ENCODE measurements at places on chromosomes 6 and 20.

GRCh38 chr6:14384175-14384949 is 266.8 kb downstream of the CD83 start:
- no peak for DNase-seq

DNA sequence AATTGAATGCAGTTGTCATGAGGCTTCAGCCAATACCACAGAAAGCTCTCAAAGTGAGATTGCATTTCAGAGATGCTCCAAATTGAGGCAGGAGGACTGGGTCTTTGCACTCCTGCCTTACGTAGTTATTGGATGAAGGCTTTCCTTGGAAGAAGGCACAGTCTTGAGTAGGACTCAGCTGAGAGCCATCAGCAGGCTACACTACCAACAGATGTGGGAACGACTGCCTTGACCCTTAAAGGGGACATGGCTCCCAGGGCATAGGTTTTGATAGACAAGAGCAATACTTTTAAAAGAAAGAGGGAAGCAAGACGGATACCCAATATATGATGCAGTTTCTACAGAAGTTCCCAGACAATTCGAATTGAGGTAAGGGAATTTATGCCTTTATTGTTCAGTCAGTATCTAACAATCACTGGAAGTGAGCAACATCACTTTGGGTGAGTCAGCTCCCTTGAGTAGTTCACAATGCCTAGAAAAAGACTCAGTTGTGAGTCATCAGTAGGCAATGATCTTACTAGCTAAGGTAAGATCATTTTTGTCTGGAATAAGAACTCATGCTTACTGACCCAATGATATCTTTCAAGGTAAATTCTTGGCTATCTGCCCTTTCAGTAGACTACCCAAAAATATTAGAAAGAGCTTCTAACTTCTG is 390.8 kb downstream of the GJA1 start:
- peak; percentile 95 for DNase-seq

DNA sequence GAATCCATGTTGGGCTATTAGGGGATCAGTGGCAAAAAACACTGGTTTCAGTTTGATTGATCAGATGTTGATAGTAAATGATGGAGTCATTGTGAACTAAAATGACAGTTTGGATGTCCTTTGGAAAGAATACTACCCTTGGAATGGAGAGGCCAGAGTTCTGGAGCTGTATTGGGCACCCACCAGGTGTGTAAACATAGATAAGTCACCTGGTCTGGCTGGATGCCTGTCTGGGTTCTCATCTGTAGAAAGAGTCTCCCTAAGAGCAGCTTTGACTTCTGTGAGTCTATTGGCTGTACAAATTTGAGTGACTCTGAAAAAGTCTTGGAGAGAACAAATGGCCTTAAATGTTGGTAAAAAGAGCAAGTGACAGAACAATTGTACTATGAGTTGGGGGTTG is 115.0 kb downstream of the SCP2D1 start:
- no peak for DNase-seq

- no peak for DNase-seq
These were observed 360.8 kb upstream of the ARID1B start for GRCh38 chr6:156416391-156416790.

GRCh38 chr6:12222405-12223366 is 67.5 kb upstream of the EDN1 start:
- DNase-seq, result no peak

DNA sequence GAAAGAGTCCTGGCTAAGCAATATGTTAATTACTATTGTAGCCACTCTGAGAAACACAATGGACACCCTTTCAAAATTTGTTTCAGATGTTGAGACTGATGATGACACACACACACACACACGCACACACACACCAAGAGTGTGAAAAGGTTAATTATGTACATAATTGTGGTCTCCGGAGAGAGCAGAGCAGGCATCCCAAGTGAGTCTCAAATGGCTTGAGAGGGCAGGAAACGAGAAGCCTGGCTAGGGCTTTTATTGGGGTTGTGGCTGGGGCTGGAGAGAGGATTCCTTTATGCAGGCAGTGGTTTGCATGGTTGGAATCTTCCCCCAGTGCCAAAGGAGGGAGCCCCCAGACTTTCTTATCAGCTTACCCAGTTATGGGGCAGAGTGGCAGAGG is 38.2 kb upstream of the NKX2-4 start:
- DNase-seq, result no peak

GRCh38 chr20:39268981-39269461 is 306.9 kb downstream of the DHX35 start:
- DNase-seq, result peak; percentile 17

- DNase-seq, result no peak
These were observed 307.1 kb upstream of the FLRT3 start for GRCh38 chr20:14644306-14645097.

DNA sequence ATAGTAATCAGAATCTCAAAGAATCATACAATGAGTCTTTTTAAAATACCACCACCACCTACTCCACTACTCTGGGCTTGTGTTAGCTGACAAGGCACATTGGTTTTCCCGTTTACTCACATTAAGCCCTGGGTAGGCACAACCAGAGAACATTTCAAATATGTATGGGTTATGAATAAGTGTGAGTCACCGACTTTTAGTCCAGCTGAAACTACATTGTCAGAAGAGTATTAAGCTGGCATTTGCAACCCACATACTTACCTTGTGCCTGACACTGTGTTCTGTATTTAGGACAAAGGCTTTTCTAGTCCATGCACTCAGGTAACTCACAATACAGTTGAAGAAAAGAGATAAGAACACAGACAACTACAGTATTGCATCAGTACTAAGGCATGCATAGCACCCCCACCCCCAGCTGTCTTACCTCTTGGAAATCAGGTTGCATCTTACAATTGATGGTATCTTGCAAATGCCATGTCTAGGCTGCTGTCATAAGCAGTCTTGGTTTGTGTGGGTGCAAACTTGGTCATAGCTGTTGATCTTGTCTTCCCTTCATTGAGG is 40.3 kb upstream of the AHI1 start:
- peak; percentile 82 for DNase-seq

GRCh38 chr6:36753671-36754405 is 56.2 kb downstream of the RAB44 start:
- no peak for DNase-seq
